ENCODE measurements at places on chromosomes 1 and 21.
A peak's percentile ranks its signal among the peaks of the same experiment; 100 is the strongest.

GRCh38 chr1:234863551-234863971, 253.6 kb upstream of the IRF2BP2 start:
- DNase-seq = no peak

GRCh38 chr1:13702425-13703127, 2.6 kb downstream of the PRDM2 start:
- peak; percentile 91 for DNase-seq

DNA sequence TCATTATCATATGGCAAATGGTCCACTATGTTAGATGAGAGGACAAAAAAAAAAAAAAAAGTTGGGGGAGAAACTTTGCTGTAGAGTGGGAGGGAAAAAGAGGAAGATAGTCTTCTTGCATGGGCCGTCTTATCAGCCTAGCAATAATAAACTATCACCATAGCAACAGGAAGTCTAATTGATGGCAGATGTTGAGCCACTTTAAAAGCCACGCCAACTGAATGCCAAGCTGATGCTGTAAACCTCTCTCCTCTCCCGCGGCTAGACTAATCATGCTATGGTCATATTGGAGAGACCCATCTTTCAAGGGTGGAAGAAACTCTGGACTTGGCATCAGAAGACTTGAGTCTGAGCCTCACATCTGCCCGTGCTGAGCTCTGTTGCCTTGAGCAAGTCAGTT, 122.2 kb upstream of the HOOK1 start:
- DNase-seq = peak; percentile 37

DNA sequence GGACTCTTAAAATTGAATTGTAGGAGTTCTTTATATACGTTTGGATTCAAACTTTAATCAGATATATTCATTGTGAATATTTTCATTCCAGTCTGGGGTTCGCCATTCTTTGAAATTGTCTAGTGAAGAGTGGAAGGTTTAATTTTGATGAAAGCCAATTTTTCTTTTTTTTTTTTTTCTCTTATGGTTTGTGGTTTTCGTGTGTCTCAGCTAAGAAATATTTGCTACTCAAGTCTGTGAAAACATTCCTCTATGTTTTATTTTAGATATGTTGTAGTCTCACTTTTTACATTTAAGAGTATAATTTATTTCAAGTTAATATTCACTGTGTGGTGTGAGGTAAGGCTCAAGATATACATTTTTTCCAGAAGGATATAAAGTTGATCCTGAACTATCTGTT, 220.5 kb downstream of the KCNT2 start:
- DNase-seq = no peak

GRCh38 chr21:33022828-33023573, 2.7 kb upstream of the OLIG2 start:
- DNase-seq = no peak

DNA sequence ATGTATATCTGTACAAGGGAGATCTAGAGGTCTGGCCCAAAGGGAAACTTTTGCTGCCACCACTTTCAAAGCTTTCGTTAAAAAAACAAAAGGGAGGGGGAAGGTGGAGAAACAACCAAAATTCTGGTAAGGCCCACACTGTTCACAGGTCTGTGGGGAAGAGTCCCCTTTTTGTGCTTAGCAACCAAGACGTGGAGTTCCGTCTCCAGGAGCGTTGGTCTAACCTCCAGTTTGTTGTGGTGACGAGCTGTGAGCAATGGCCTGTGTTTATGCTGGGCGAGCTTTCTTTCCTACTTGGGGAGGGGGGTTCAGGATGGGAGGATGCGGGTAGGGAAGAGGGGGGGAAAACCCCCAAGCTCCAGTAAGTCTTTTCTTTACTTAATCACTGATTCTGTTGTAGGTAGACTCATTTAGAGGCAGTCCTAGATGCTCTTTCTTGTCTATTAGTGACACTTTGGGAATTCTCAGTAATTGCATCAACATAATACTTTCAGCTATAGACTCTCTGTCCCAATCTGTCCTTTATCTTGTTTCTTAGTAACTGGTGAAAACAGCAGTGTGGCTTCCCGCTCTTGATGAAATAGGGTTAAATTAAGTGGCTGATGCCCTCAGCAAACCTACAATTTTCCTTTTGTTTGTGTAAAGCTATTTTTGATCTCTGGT, 1.5 kb downstream of the HIPK1 start:
- DNase-seq = peak; percentile 90

- DNase-seq = no peak
These were observed 55.8 kb downstream of the CCDC30 start for GRCh38 chr1:42518908-42519307.

GRCh38 chr1:49240709-49241221, 464.1 kb upstream of the BEND5 start:
- DNase-seq = no peak

DNA sequence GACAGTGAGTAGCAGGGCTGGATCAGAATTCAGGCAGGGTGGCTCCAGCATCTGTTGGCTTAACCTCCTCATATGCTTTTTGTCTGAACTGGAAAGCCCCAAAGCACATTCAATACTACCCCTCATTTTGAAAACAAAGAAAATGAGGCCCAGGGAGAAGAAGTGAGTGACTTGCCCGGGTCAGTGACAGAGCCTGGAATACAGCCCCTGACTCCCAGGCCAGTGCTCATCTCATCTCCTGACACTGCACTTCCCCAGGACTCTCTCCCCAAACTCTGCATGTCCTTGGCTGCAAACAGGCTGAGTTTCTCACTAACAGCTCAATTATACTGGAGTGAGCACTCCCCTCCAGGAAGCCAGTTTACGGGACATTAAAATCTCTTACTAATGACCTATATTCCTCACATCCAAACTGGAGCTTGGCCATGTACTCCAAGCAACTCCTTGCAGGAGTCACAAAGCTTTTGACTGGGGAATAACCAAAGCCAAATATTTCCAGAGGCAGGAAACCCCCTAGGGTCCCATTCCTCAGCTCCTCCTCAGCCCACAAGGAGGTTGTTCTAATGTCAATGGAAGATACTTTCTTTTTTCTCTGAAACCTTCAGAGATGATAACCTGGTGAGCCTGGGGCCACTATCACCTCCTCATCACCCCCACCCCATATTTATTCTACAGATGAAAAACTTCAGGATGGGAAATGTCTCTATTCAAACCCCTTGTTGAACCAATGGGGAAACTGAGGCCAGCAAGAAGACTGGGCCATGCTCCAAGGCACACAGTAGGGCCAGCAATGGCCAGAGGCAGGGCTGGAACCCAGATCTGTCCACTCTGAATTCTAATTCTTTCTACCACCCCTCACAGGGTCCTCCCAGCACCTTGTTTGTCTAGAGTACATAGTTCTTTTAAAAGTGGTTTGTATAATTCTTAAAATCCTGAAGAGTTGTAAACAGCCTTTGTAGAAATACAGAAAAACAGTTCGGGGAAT, 127.0 kb downstream of the PLPP3 start:
- no peak for DNase-seq

DNA sequence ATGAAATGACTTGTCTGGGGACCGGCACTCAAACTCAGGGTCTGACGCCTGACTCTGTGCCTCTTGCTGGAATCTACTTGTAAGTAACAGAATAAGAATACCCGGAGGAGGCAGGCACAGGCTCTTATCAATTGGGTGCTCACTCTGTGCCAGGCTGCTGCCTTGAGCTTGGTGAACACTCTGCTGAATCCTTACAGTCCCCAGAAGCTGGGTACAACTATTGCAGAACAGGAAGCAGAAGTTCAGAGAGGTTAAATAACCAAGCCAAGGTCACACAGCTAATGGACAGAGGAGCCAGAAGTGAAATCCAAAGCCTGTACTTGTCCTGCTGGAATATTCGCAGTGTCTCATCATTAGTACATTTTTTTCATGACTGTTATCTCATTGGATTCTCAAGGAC, 86.0 kb downstream of the EPHB2 start:
- no peak for DNase-seq

- no peak for DNase-seq
These were observed 223.2 kb downstream of the TNR start for GRCh38 chr1:175520186-175520585.

DNA sequence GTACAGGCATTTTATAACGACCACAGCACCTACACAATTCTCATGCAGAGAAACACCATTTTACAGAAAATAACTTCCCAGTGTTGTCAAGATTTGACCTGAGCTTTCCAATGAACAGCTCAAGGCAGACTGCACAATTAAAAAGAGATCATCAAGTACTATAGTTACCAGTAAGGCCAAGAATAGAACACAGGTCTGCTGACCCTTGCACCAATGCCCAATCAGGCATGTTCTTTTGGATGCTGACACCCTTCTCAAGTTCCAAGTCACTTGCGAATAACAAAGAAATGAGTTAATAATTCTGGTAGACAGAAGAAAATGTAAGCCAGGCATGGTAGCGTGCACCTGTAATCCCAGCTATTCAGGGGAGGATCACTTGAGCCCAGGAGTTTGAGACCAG, 101.9 kb downstream of the SLC45A1 start:
- DNase-seq = no peak

DNA sequence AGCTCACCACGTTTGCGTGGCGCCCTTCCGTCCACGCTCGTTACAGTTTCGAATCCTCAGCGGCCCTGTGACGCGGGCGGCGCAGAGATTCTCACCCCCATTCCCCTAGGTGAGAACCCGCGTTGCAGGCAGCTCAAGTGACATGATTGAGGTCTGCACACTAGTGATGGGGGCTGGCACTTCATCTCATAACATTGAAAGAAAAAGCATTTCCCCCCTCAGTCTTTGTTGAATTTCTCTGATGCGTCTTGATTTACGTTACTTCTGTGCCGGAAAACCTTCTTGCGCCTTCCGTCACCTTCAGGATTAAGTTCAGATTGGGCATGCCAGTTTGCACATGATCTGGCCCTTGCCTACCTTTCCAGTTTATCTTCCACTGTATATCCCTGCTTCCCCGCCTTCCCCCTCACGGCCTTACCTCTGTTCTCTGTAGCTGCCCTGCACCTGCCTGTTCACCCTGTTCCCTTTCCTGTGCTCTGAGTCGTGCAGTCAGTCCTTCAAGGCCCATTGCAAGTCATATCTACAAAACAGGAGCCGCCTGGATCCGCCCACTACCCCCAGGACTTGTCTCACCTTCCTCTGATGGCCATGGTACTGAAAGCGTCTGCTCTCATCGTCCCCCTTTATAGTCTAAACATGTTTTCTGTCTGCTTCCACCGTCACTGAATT, 1.1 kb downstream of the CTPS1 start:
- DNase-seq = peak; percentile 54

DNA sequence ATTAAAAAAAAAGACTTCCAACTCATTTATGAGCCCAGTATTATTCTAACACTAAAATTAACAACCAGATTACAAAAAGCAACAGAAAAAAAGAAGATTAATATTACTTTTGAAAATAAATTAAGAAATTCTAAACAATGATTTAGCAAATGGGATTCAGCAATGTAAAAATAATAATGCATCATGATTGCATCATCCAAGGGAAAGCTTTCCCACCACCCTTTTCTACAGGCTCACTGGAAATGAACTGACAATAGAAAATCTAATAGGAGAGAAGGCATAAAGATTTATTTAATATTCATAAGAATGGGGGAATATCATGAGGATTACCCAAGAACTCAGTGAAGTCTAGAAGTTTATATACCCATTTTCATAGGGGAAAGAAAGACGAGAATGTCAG, 1671.9 kb downstream of the NCAM2 start:
- DNase-seq = no peak

- DNase-seq = no peak
These were observed 5.3 kb upstream of the ERG start for GRCh38 chr21:38503583-38503982.

GRCh38 chr1:17212487-17213121, 7.7 kb downstream of the PADI1 start:
- peak; percentile 73 for DNase-seq

DNA sequence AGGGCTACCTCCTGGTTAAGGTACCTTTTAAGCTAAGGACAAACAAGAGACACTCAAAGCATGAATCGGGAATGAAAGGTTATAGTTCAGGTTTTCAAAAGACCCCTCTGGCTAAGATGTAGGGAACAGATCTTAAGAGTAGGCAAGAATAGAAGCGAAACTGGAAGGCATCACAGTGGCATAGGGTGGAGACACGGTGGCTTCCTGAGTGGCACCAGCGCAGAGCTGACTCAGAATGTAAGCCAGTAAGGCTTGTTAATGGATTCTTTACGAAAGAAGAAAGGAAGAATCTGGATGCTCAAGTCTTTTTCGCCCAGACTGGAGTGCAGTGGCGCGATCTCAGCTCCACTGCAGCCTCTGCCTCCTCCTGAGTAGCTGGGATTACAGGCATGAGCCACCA, 21.2 kb downstream of the PADI6 start:
- DNase-seq = no peak

DNA sequence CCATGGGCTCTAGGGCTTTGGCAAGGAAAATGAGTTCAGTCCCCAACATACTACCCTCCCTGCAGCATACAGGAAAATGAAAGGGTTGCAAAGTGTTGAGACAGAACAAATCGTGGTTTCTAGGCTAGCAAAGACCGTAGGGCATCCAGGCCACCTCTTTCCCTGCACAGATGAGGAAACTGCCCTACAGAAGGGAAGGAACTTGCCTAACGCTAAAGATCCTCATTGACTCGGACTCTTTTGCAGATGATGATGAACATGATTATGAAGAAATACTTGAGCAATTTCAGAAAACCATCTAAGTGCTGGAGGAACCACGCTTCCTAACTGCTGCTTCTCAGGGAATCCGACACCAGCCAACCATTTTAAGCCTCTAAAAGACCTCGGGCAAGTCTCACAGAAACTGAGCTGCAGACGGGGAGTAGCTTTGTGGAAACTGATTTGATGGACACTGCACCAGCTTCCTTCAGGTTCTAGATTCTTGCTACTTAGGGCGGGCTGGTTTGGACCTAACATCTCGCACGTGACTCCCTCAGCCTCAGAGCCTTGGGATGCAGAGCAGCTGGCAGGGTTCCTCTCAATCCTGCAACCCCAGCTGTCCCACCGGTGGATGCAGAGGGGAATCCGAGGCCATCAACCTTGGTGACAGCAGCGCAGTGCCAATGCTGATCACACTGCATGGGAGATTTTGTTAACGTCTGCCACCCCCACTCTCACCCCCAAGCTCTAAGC, 13.4 kb downstream of the THEMIS2 start:
- DNase-seq = no peak

DNA sequence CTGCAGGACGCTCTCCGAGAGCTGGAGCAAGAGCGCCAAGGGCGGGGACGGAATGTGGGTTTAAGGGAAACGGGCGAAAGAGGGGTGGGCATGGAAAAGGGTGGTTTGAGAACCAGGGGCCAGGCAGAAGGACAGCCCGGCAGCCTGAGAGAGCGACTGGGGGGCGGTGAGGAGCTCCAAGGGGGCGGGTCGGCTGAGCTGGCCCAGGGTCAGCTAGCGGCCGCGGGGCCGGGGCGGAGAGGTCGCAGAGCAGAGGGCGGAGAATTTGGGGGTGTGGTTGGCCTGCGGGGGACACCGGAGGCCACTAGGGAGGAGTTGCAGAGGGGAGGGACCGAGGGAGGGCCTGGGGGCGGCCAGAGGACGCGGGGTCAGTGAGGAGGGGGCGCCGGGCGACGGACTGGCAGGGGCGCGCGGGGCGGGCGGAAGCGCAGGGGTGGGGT, 54.7 kb downstream of the NDUFS5 start:
- DNase-seq = no peak

DNA sequence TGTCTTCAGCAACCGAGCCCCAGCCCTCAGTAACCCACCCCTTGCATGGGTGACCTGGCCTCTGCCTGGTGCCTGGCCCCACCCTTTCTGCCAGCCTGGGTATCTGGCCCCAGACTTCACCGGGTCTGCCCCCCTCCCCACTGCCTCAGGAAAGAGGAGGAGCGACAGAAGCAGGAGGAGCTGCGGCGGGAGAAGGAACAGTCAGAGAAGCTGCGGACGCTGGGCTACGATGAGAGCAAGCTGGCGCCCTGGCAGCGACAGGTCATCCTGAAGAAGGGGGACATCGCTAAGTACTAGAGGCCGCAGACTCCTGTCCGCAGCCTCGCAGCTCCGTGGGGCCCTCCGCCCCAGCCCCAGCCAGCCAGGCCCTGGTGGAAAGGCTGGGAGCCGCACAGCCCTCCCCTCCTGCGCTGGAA, 6.1 kb downstream of the TNFRSF25 start:
- DNase-seq = peak; percentile 71

GRCh38 chr1:88063605-88064004, 620.5 kb upstream of the PKN2 start:
- no peak for DNase-seq
